ENCODE measurements at places on chromosomes 11 and 22. TPM values are rescaled to one million over a fixed set of nuclear protein-coding genes. Genes with fewer than 3 reads are reported as not detected.
A peak's percentile ranks its signal among the peaks of the same experiment; 100 is the strongest.

The SLC22A6 gene
- not detected for total RNA-seq

The CCDC87 gene
- 0.27 TPM for total RNA-seq

The BAIAP2L2 gene
- 0.21 TPM for total RNA-seq

The HPX gene
- total RNA-seq, result 3.8 TPM

The KCNK7 gene
- total RNA-seq, result not detected

The SLC17A6 gene
- not detected for total RNA-seq

The OR56A1 gene
- total RNA-seq, result not detected

The SCARF2 gene
- total RNA-seq, result 88.8 TPM

The ISX gene
- not detected for total RNA-seq

The OR5D14 gene
- not detected for total RNA-seq

The IRAG1 gene
- total RNA-seq, result 50.6 TPM

DNA sequence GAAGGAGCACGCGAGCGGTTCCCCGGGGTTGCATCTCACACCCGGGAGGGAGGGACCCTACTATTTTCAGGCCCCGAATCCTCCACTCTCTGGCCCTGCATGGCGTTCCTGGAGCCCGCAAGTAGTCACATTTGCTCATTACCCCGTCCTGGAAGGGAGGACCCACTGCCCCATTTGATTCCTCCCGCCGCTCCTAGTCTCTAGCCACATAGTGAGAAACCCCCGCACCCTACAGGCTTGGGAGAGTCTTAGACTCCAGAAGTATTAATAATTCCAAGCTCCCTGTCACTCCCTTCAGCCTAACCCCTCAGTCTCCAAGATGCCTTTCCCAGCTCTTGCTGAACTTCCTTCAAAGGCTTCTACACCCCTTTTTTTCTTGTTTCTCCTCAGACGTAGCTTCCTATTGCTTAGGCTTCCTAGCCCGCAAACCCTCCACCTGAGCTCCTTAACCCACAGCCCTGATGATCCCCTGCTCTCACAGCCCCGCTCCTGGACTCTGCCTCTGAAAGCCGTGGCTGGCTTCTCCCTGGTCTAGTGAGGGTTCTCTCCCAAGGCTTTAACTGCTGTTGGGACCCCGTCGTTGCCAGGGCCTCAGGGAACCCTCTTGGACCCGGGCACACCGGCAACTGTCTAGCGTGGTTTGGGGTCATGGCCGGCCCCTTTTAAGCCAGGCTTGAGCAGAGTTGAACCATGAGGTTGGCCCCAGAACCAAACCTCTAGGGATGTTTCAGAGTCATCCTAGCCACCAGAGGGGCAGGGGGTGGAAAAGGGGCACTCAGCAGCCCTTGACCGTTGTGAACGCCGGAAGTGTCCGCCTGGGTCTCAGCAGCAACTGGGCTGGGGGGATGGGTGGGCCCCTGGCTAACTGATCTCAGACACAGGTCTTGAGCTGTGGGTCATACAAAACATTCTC, 862 bp downstream of the GGA1 start:
- DNase-seq, result no peak

GRCh38 chr22:43554694-43555365, 143.0 kb downstream of the MPPED1 start:
- DNase-seq, result no peak

DNA sequence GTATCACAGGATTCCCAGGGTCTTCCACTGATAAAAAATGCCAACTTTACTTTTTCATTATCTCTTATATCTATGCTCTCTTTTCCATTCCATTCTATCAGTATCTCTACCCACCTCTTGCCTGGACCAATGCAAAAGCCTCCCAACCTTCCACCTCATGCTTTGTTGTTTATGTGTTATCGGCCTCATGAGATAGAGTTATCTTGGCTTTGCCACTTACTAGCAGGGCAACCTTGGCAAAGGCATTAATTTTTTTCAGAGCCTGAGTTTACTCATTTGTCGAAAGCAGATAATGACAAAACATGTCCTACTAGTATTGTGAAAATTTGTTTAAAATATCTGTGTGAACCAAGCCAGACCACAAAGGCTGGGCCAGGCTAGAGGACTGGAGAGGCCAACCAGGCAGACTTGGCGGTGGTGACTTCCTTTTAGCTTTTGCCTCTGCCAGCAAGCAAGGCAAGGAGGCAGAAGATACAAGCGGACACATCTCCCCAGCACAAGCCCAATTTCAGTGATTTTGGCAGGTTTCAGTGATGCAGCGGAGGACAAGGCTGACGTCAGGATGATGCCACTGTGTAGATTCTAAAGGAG, 106.9 kb downstream of the ADAMTS15 start:
- no peak for DNase-seq

GRCh38 chr11:70524096-70524922, 126.0 kb downstream of the CTTN start:
- peak; percentile 79 for DNase-seq

GRCh38 chr11:12292766-12293165, 84.6 kb upstream of the PARVA start:
- no peak for DNase-seq

- no peak for DNase-seq
These were observed 750 bp downstream of the XRCC6 start for GRCh38 chr22:41621911-41622179.

DNA sequence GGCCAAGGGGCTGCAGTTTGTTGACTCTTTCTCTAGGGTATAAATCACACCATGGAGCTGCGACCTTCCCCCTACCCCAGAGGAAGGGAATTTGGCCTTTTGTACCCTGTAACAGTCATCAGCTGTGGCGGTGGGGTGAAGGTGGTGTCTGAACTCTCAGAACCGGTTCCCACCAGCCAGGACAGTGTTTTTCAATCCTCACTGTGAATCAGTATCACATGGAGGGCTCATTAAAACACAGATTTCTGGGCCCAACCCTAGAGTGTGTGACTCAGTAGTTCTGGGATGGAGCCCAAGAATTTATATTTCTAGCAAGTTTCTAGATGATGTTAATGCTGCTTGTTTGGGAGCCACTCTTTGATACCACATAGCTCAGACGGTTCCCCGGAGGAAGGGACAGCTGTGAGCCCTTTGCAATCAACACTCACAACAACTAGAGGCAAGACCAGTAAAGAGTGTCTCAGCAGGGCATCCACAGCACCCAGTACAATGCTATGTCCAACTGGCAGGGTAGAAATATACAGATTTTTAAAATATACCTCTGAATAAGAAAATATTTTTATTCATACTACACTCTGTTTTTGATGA, 43.9 kb upstream of the FAT3 start:
- no peak for DNase-seq

DNA sequence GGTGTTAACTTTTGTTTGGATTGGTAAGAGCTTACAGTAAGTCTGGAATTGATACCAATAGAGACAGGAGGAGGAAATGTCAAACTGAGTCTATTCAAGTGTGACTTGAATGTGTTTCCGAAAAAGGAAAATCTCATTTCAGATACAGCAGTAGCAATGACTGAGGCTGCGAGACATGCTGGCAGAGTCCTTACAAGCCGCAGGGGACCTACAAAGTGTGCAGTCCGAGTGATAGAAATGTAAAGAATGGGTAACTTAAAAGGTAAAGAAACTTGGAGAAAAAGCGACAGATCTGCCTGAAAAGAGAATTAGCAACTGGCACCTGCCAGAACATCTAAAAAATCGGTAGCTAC, 444 bp downstream of the CWF19L2 start:
- no peak for DNase-seq

- no peak for DNase-seq
These were observed 37.8 kb downstream of the RASSF10 start for GRCh38 chr11:13046637-13047570.

- no peak for DNase-seq
These were observed 2.2 kb downstream of the CADM1 start for GRCh38 chr11:115501893-115502589.

GRCh38 chr11:9177438-9178091, 86.2 kb upstream of the SCUBE2 start:
- no peak for DNase-seq

GRCh38 chr11:6002202-6002699, 4.5 kb downstream of the OR56A4 start:
- DNase-seq, result no peak

DNA sequence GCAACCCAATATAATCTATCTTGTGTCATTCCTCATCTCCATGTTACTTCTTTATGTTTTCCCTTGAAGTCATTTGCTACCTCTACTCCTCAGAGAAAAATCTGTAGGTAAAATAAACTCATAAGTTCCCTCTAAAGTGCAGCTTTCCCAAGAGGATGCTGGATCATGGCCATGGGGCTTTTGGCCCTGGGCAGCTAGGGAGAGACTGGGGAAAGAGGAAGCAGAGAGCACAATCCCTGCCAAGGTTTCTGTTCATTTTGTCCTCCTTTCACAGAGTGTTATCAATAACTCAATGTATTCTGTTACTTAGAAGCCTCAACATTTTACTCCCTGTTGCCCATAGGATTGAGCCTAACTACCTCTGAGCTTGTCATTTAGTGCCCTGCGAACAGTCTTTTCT, 9.0 kb downstream of the RNF121 start:
- DNase-seq, result no peak

- DNase-seq, result no peak
These were observed 83.3 kb downstream of the TRMU start for GRCh38 chr22:46418827-46419226.

DNA sequence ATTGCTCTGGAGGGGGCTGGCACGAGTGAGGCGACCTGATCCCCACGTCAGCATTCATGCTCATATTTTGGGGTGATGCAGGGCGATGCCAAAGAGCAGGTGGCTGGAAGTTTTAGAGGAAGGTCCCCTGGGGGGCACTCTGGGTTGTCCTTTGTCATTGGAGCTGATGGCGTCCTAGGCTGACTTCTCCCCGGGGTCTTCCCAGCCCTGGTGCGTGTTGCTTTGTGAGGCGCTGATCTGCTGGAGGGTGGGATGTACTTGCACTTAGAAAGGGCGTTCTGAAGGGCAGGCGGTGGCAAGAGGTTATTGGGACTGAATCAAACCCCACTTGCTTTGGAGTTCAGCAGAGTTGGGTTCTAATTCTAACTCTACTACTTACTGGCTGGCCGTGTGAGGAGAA, 313.3 kb downstream of the NTM start:
- DNase-seq, result no peak

GRCh38 chr11:88119561-88119960, 55.7 kb downstream of the RAB38 start:
- DNase-seq, result no peak

- DNase-seq, result no peak
These were observed 17.3 kb downstream of the EPS8L2 start for GRCh38 chr11:723120-723883.

GRCh38 chr22:48043581-48043980, 1281.1 kb downstream of the TBC1D22A start:
- no peak for DNase-seq

- peak; percentile 94 for DNase-seq
These were observed at the start of gene ME3 for GRCh38 chr11:86672007-86672621. Gene ME3, minus strand, starts transcription at chr11:86672616.

- DNase-seq, result no peak
These were observed 174.7 kb upstream of the B3GAT1 start for GRCh38 chr11:134586726-134587125.

DNA sequence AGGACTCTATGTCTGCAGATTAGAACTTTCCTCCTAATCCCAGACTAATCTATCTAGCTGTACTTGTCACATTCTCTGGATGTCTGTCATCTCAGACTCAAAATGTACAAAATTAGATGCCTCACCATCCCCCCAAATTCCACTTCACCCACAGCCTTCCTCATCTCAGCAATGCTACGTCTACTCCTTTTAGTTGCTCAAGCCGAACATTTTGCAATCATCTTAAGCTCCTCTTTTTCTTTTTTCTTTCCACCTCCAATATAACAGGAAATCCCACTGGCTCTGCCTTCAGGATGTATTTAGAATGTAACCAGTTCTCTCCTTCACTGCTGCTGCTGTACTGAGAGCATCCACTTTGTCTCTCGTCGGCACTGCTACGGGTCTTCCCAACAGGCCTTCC, 1091.8 kb downstream of the TBC1D22A start:
- DNase-seq, result no peak

- DNase-seq, result no peak
These were observed 6.0 kb upstream of the MAPK11 start for GRCh38 chr22:50276143-50276542.

GRCh38 chr22:20776624-20777405, 2.9 kb downstream of the SERPIND1 start:
- DNase-seq, result no peak

- no peak for DNase-seq
These were observed 115.9 kb downstream of the TBC1D22A start for GRCh38 chr22:46878191-46878948.
